Stimulated activated CD8-positive, alpha-beta memory T cell treated with anti-CD3 and anti-CD28 coated beads, Interleukin-7, amount 100 ng/mL, for 48 hours (primary cell): ENCODE measurements at places on chromosomes 2 and 18.

- DNase-seq: no peak
Measured at GRCh38 chr2:140596447-140596846, 1534.4 kb downstream of the LRP1B start.

GRCh38 chr2:7693246-7694075 lies 776.2 kb downstream of the RNF144A start:
- DNase-seq: no peak

DNA sequence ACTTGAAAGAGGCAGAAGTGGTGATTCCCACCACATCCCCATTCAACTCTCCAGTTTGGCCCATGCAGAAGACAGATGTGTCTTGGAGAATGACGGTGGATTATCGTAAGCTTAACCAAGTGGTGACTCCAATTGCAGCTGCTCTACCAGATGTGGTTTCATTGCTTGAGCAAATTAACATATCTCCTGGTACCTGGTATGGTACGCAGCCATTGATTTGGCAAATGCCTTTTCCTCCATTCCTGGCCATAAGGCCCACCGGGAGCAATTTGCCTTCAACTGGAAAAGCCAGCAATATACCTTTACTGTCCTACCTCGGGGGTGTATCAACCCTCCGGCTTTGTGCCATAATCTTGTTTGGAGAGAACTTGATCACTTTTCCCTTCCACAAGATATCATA lies 411.5 kb upstream of the SMIM21 start:
- DNase-seq: no peak

GRCh38 chr18:77153404-77153803 lies 20.8 kb upstream of the MBP start:
- no peak for DNase-seq

DNA sequence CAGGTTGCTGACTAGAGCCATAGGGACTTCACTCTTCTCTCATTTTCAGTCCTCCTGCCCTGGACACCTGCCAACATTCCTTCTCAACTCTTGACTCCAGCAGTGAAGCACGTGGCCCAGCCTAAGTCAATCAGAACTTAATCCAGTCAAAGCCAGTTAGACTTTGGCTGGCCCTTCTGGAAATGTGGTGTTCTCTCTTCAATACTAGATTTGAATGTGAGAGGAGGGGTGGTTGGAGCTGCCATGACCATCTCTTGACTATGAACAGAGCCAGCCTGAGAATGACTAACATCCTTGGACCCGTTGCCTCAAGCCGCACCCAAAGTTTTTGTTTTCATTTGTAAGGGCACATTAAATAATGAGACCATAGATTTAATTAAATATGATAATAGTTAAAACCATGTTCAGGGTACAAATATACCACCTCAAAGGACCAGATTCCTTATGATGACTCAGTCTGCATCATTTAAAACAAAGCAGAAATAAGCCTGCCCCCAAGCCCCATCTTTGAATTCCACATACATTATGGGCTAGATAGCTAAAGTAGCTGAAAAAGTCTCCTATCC lies 49.7 kb upstream of the RASGRP3 start:
- no peak for DNase-seq

- no peak for DNase-seq
Measured at GRCh38 chr2:37766106-37766505, 94.7 kb upstream of the CDC42EP3 start.

DNA sequence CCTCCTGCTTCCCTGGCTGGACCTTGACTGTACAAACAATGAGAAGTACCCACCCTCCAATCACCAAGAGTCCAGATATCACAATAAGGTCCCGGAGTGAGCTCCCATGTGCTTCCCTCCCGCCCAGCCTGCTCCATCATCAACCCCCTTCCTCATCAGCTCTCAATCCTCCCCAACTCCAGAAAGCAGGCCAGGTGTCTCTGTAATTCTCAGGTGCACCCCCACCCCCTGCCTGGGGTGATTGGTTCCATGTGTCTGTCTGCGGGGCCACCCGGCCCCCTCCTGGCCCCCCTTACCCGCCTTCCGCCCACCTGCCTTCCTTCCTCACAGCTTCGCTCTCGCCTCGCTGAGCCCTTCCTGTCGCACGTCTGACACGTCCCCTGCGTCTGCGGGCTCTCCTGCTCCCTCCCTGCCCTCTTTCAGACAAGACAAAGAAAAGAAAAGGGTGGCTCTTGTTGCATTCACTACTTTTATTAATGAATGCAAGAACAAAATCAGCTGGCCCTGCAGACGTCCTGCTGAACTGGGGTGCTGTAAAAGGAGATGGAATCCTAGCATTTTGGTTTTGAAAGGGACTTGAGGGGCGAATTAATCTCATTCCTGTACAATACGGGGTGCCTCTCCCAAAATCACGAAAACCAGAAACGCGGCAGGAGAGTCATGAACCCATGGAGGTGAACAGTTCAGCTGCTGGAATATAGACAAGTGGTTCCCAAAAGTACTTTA lies 26.5 kb upstream of the IGFBP2 start:
- DNase-seq: peak; percentile 67

DNA sequence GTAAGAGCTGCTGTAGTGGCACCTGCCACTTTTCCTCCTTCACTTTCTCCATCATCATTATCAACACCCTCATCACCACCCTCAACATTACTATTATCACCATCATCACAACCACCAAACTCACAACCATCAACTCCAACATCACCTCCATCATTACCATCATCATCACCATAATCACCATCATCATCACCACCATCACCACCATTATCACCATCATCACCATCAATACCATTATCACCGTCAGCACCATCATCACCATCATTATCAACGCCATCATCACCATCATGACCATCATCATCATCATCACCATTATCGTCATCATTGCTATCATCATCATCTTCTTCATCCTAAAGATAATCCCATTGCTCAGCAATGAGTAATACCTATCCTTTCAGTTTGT lies 255.8 kb downstream of the CYRIA start:
- no peak for DNase-seq

DNA sequence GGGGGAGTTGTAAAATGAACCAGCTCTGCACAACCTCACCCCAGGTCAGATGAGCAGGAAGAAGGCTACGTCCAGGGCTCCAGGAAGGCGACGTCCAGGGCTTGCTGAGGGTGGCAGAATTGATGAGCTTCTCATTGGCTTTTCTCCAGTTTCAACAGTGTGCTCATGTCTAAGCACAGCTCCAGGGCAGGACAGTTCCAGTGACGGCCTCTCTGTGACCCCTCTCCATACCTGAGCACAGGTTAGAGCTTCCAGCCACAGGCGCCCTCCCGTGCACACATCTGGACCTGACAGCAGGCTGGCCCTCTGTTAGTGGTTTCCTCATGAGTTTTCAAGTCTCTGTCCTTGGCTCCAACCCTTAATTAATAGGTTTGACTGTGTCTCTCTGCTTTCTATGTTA lies 327.6 kb downstream of the ZNF516 start:
- no peak for DNase-seq

GRCh38 chr2:38066421-38067115 lies 9.4 kb downstream of the CYP1B1 start:
- no peak for DNase-seq

DNA sequence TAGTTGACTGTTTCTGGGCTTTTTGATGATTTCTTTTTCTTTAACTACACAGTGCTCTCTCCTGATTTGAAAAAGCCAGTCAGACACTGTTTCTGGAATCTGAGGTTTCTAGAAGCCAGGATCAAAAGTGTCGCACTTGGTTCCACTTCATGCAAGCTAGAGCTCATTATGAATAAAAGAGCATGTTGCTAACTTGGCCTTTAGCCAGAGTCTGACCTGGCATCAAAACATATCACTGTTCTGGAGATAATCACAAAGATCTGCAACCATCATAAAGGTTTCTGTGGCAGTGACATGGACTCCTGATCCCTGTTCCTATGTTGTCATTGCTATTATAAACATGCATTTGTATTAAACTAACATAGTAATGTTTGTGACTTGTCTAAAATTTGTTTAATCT lies 76.1 kb upstream of the MAPRE2 start:
- DNase-seq: no peak

GRCh38 chr2:161604901-161605300 lies 19.3 kb upstream of the SLC4A10 start:
- DNase-seq: no peak

GRCh38 chr2:175884697-175885393 lies 117.2 kb downstream of the LNPK start:
- no peak for DNase-seq

GRCh38 chr2:68282811-68283418 lies 30.6 kb upstream of the PPP3R1 start:
- DNase-seq: no peak

GRCh38 chr18:9337873-9338272 lies 3.3 kb downstream of the TWSG1 start:
- DNase-seq: no peak

DNA sequence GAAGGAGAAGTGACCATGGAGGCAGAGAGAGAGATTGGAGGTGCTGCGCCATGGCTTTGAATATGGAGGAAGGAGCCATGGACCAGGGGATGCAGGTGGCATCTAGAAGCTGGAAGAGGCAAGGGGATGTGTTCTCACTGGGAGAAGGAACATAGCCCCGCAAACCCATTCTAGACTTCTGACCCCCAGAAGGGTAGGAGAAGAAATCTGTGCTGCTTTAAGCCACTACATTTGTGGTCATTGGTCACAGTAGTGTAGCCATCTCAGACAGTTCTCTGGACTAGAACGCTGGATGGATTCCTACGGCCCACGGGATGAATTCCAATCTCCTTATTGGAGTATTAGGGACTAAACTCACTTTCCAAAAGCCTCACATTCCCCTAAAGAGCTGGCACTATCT lies 67.8 kb downstream of the PTGR3 start:
- DNase-seq: no peak

- DNase-seq: no peak
Measured at GRCh38 chr18:29234751-29235150, 1057.8 kb upstream of the CDH2 start.

- DNase-seq: no peak
Measured at GRCh38 chr2:123157016-123157415, 868.1 kb upstream of the CNTNAP5 start.

GRCh38 chr2:26578113-26578458 lies 63.1 kb downstream of the CIB4 start:
- DNase-seq: no peak

- DNase-seq: no peak
Measured at GRCh38 chr2:106997204-106997603, 111.2 kb upstream of the ST6GAL2 start.

DNA sequence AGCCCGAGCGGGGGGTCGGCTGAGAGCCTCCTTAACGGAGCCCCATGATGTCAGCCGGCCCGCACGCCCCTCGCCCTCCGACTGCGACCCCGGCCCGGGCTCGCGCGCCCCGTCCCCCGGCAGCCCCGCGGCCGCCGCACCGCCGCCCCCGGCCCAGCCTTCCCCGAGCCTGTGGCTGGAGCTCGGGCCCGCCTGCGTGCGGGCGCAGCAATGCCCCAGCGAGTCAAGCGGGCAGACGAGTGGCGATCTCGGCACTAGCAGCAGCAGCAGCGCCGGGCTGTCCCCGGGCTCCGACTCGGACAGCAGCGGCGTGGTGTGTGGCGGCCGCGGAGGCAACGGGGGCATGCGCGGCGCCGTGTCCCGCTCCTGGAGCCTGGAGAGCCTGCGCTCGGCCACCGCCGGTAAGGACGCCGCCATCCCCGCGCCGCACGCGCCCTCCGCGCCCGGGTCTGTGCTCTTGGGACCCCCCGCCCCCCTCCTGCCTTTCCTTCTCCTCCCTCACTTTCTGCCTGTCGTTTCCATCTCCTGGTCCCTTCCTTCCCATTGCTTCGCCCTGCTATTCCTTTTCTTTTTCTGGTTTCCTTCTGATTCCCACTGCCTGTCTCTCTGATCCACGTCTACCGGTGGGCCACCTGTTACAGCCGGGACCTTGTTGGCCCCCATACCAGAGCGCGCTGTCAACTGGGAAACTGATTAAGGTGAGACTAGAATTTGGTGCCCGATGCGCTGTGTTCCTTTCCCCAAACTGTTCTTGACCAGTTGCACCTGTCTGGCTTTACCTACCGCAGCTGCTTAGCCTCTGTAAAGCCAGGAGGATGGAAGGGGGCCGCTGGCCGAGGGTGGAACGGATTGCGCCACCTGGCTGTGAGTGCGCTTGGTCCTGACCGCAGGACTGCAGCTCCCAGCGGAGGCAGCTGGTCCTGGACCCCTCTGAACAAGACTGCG lies 127.4 kb downstream of the ARHGEF4 start:
- peak; percentile 5 for DNase-seq

DNA sequence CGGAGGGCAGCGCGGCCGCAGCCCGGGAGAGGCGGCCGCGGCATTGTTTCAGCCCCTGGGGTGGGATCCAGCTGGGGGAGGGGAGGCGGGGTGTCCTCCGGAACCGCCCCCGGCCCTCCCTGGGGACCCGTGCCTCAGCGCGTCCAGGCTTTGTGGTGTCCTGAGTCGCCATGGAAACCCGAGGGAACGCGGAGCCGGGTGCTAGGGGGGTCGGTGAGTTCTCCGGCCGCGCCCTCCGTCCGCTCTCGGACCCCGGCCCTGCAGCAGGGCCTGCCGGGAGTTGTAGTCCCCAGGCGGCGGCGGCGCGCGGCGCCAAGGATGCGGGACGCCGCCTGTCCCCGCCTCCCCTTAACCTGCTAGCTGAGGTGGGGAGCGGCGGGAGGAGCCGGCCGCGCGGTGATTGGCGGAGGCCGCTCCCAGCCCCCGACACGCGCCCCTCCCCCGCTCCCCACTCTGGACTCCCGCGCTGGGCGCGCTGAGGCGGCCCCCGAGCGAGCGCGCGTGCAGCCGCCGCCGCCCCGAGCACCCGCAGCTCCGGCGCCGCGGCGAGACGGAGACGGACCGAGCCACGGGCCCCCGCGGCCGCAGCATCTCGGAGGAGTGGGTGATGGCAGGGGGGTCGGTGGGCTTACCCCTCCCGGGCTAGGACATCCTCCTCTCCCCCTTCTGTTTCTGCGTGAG lies at the start of gene DPYSL5:
TSS of gene DPYSL5 (plus strand) at position 478 of the 681 bp plus-strand sequence. CDS start 50,368 bp downstream, outside the sequence.
- no peak for DNase-seq

- DNase-seq: no peak
Measured at GRCh38 chr2:33210626-33211025, 263.9 kb downstream of the LTBP1 start.

GRCh38 chr2:12547566-12548170 lies 169.1 kb upstream of the TRIB2 start:
- DNase-seq: no peak

DNA sequence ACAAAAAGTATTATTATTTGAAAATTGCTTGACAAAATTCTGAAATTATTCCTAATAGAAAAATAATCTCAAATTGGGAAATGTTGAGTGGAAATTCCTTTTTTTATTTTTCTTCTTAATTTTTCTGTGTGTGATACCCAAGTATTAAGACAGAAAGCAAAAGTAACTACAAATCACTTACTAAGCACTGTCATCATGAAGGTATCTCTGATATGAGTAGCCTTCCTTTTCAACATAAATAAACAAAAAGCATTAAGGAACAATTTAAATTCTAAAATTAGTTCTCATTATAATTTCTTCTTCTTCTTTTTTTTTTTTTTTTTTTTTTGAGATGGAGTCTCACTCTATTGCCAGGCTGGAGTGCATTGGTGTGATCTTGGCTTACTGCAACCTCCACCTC lies 174.2 kb upstream of the RBMS1 start:
- DNase-seq: no peak

GRCh38 chr18:63904694-63905093 lies 3.1 kb upstream of the SERPINB10 start:
- no peak for DNase-seq
